ENCODE measurements at places on chromosomes 7 and 10.

DNA sequence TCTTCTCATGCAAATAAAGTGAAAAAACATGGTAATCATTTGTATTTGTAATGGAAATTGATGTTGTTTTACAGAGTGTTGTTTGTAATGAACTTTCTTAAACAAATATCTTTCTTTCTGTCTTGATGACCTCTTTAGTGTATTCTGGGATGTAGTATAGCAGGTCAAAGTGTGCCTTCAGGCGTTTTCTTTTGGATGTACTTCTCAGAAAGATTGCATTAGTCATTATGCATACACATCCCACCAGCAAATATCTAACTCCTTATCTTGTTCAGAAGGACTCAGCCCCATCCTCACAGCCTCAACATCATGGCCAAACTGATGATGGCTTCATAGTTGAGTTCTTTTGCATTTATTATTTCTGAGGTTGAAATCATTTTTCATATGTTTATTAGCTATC, 124.7 kb downstream of the LRRC18 start:
- no peak for DNase-seq

- DNase-seq, result peak; percentile 79
Observed at GRCh38 chr7:42198974-42199668, 37.9 kb downstream of the GLI3 start.

DNA sequence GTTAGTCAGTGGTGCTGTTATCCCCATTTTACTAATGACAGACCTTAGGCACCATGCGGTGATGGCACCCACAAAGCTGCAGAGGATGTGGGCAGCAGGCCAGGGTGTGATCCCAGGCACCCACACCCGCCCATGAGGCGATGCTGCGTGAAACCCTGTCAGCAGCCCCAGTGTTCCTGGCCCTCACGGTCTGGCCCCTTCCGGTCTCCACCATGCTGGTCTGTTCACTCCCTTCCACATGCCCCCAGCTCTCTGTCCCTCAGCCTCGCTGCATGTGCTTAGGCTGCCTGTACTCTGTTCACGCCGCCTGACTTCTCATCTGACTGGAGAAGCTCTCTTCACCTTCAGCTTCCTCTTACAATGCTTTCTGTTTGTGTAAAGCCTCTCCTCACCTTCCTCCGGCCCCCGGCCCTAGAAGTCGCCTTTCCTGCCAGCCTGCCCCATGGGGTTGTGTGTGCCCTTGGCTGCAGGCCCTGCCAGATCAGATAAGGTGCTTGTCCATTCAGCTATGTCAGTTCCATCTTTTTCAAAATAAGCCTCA, 17.6 kb upstream of the ORAI2 start:
- DNase-seq, result no peak

DNA sequence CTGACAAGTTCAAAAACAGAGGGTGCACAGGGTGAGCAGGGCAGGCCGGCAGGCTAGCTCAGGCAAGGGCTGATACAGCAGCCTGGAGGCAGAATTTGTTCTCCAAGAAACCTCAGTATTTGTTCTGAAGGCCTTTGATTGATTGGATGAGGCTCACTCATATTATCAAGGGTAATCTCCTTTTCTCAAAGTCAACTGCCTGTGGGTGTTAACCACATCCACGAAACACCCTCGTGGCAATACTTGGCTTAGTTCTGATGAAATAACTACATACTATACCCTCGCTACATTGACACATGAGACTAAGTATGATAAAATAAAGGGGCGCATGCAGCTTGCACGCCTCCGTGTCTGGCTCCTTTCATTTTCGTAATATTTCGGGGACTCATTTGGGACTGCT, 4.4 kb upstream of the PPP2R2D start:
- no peak for DNase-seq

GRCh38 chr10:98030093-98030821, at the start of gene CRTAC1:
TSS of gene CRTAC1 (minus strand) at chr10:98030621. CDS start at chr10:98030472, 149 bp downstream.
- DNase-seq, result no peak

GRCh38 chr7:115066050-115066449, 144.2 kb downstream of the MDFIC start:
- DNase-seq, result no peak

DNA sequence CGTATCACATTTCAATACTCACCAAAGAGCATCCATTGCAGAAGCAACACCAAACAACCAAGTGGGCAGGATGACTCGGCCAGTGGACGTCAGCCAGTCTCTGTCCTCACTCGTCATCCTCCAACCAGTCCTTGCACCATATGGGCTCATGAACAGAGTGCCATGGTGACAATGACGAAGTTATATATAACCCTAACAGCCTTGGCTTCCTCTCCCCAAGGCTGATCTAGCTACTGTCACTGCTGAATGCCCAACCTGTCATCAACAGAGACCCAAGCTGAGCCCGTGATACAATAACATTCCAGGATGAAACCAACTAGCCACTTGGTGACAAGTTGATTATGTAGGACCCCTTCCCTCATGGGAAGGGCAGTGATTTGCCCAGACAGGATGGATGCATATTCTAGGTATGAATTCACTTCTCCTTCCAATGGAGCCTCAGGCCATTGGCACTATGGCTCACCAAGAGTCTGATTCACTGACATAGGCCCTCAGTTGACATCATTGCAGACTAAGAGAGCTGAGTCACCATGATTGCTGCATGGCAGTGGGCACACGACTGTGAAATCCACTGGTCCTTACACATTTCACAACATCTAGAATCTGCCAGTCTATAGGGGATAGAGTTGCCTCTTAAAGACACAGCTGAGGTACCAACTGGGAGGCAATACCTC, 26.3 kb upstream of the PPIF start:
- peak; percentile 84 for DNase-seq

GRCh38 chr7:7151285-7151684, 31.1 kb upstream of the C1GALT1 start:
- DNase-seq, result no peak

GRCh38 chr10:102402512-102402896, 7.0 kb downstream of the NFKB2 start:
- no peak for DNase-seq

GRCh38 chr10:125249948-125250347, 89.6 kb upstream of the CTBP2 start:
- DNase-seq, result no peak

GRCh38 chr10:114499630-114500190, 95.4 kb upstream of the AFAP1L2 start:
- no peak for DNase-seq

DNA sequence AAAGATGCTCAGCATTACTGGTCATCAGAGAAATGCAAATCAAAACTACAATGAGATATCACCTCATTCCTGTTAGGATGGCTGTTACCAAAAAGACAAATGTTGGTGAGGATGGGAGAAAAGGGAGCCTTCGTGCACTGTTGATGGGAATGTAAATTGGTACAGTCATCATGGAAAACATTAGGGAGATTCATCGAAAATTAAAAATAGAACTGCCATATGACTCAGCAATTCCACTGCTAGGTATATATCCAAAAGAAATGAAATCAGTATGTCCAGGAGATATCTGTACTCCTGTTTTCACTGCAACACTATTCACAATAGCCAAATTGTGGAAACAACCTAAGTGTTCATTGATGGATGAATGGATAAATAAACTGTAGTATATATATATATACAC, 228.1 kb downstream of the ACTR3B start:
- DNase-seq, result no peak

- DNase-seq, result no peak
Observed at GRCh38 chr10:132141076-132141475, 45.7 kb upstream of the DPYSL4 start.

GRCh38 chr10:126919426-126919825, 14.2 kb downstream of the DOCK1 start:
- DNase-seq, result no peak

DNA sequence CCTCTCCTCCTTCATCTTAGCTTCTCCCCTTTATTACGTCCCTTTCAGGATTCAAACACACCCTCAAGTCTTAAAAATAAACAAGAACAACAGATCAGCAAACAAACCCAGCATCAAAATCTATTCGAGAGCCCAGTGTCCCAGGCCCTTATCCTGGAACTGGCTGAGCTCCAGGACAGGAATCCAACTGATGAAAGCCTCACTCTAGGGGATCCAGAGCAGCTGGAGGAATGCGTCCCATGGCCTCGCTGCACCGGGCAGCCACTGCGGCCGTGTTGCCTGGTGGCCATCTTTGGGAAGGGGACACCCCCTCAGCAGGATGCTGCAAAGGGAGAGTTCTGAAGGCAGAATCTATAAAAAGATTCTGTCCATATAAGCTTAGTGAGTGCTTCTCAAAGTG, 156.5 kb upstream of the BMPER start:
- no peak for DNase-seq

GRCh38 chr7:105640956-105641810, 59.9 kb upstream of the EFCAB10 start:
- no peak for DNase-seq

- DNase-seq, result no peak
Observed at GRCh38 chr10:92800134-92800733, 48.1 kb upstream of the EXOC6 start.

Measured in GM04504 (cell line).